ENCODE measurements at places on chromosomes 2 and 18.

DNA sequence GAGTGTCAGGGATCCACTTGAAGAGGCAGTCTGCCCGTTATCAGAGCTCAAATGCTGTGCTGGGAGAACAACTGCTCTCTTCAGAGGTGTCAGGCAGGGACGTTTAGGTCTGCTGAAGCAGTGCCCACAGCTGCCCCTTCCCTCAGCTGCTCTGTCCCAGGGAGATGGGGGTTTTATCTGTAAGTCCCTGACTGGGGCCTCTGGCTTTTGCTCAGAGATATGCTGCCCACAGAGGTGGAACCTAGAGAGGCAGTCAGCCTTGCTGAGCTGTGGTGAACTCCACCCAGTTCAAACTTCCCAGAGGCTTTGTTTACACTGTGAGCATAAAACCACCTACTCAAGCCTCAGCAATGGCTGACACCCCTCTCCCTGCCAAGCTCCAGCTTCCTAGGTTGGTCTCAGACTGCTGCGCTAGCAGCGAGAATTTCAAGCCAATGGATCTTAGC lies 38.1 kb downstream of the PLEK start:
- DNase-seq: no peak

GRCh38 chr18:58476516-58477256 lies 152.2 kb downstream of the ALPK2 start:
- DNase-seq: no peak

DNA sequence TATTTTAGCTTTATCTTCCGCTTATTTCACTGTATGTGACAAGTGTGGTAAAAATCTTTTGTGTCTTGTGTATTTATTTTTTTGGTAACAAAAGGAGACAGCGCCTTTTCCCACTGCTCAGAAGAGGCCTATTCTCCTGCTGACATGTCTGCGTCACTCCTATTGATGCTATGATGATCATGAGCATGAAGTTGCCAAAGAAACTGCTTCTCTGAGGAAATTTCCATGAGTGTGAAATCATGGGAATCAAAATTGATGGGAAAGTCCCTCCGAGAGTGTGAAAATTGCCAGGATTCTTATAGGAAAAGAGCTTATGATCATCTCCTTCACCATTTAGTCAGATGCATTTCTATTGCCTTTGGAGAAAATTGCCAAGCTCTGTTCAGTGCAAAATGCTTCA lies 36.5 kb upstream of the DARS1 start:
- DNase-seq: no peak

DNA sequence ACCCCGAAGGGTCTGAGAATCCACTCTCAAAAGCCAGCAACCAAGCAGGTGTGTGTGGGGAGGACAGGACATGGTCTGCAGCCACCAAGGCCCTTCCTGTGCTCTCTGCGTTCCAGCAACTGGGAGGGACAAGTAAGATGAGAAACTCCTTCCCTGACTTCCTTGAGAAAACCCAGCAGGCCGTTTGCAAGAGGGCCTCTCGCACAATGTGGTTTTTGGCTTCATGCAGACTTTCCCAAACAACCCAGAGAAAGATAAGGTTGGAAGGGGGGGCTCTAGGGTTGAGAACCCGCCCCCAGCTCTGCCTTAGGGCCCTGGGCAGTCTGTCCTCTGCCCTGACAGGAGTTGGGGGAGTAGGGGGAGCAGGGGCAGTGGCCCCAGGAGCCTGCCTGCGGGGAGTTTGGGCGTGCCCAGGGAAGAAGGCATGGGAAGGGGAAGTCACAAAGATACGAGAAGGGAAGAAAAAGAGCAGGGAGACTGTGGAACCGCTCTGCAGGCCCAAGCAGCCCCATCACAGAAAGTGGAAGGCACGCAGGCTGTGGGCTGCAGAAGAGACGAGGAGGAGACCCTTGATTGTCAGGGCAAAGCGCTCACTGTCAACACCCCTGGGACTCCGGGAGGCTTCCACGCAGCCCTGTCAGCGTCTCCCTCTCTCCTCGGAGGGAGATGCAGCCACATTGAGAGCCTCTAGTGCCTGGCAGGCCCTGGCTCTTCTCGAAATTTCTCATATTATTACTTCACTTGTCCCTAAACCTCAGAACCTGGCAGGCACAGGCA lies 99.8 kb downstream of the SMAD7 start:
- DNase-seq: no peak

DNA sequence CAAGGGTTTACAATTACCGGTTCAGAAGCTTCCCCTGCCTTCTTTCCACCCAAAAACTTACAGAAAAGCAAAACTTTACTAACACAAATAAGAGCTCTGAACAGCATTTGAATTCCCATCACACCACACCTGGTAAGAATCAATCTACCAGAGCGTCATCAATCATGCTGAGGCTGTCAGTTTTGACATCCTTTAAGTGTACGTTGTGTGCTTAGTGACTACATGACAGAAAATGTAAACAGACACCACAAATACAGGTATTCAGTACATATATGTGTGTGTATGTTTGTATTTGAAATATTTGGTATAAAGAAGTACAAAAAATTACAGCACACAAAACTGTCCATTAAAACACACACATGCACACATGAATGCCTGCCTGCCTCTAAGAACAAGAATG lies 523.5 kb downstream of the TMEM182 start:
- no peak for DNase-seq

All from stimulated activated CD4-positive, alpha-beta T cell treated with anti-CD3 and anti-CD28 coated beads, Interleukin-15, amount 100 ng/mL, for 1 hour (primary cell).